ENCODE measurements at places on chromosomes 16 and 17. TPM values are rescaled to one million over a fixed set of nuclear protein-coding genes. Genes with fewer than 3 reads are reported as not detected.

Gene RAMP2
- total RNA-seq = not detected

Gene FZD2
- total RNA-seq = not detected

- no peak for DNase-seq
- H3K27me3 ChIP-seq = no peaks in the 10 kb centered on the region
- no peak overlapping the region for H3K27ac ChIP-seq
- H3K4me1 ChIP-seq = no peaks in the 10 kb centered on the region
- peaks cover 6% of the 10 kb centered on the region for H3K36me3 ChIP-seq
- no peak overlapping the region for H3K4me3 ChIP-seq
Measured at GRCh38 chr17:76095943-76096342, 7.6 kb downstream of the EXOC7 start.

- H3K4me1 ChIP-seq = no peaks in the 10 kb centered on the region
- H3K36me3 ChIP-seq = no peaks in the 10 kb centered on the region
- H3K4me3 ChIP-seq = no peak overlapping the region
- H3K27ac ChIP-seq = no peak overlapping the region
- peaks cover 3% of the 10 kb centered on the region for H3K27me3 ChIP-seq
Measured at GRCh38 chr16:86052926-86053325, 154.0 kb downstream of the IRF8 start.

DNA sequence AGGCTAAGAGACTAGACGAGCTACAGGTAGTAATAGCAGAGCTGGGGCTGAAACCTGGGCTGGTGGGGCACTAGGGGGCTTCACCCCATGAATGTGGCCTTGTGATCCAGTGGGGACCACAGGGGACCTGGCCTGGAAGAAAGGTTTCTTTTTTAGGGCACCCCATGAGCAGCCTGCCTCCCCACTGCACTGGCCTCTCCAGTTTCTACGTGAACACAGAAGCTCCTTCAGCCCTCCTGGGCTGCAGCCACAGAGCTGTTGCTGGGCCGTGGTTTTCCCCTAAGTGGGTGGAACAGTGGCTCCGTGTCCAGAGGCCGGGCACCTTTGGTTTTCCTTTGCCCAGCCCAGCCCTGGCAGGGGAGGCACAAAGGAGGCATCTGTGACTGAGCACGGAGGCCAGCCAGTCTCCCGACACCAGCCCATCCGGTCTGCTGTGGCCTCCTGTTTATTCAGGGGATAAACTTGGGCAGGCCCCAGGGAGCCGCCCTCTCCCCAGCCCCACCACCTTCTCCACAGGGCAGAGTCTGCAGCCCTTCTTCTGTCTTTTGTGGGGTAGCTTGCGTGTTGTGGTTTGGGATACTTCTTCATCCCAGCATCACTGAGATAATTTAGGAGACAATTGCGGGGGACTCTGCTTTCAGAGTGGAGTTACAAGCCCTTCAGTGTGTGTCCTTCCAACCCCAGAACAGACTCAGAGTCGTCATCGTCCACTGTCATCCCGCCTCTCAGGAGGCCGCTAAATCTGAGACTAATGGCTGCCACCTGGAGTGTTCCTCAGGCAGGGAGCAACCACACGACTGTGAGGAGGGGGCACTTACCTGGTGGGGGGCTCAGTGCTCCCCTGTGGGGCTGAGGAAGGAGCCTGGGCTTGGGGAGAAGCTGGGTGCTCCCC is 85.3 kb downstream of the RAB11FIP4 start:
- H3K27ac ChIP-seq = no peak overlapping the region
- no peak overlapping the region for H3K4me3 ChIP-seq
- H3K27me3 ChIP-seq = no peaks in the 10 kb centered on the region
- DNase-seq = no peak
- no peaks in the 10 kb centered on the region for H3K36me3 ChIP-seq
- H3K4me1 ChIP-seq = no peaks in the 10 kb centered on the region

Measured in naive thymus-derived CD4-positive, alpha-beta T cell (primary cell).